ENCODE measurements at places on chromosomes 1 and 21.

GRCh38 chr1:169041366-169041765 lies 65.1 kb upstream of the ATP1B1 start:
- DNase-seq: no peak

DNA sequence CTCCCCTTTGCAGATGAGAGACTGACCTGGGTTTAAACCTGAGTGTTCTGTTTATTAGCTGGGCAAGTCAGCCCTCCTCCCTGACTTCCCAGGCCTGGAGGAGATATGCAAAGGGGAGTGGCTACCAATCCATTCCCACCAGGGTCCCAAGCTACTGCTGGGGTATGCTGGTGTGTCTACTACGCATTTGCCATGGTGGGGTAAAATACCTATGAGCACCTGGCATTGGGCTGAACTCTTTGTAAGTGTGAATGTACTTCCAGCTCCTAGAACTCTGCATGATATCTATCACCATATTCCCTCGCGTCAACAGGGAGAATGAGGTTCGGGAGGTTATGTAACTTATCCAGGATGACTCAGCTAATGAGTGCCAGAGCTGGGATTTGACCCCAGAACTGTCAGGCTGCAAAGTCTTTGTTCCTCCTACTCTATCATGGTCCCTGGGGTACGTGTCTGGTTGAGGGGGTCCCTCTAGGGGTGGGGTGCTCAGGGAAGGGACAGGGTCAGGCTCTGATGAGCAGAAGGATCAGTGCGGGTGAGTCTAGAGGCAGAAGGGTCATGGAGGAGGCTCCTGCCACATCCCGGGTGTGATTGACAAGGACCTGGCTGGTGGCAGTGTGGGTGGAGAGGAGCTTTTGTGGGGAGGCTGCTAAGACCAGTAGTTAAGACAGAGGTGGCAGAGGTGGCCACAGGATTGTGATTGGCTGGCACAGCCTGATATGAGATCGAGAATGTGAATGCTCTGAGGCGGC lies 16.7 kb downstream of the AMPD2 start:
- DNase-seq: no peak

DNA sequence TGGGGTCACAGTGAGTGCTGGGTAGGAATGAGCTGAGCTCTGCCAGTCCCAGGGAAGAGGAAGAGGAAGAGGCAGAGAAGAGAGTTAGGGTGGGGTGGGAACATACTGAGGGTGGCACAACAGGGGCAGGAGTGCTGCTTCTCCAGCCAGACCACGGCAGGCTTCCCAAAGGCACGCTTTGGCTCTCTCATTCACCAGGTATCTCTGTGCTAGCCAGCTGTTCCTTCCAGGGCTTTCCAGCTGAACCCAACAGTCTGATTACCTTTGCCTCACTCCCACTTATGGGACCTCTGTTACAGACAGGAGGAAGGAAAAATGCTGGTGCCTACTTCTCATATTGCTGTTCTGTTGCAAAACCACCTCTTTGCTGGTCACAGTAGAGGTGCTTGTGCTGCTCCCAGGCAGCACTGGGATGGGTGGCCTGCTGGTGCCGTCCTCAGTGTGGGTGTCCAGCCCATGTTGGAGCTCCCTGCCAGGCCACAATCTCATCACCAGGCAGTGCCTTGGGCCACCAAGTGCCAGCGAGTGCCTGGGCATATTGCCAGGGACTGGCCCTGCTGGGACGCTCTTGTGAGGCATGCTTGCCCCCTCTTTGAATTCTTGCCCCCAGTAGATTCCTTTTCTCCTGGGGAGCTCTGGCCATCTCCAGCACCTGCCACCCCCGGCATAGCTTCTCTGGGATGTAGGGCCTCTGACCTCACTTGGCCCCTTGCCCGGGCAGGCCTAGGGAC lies 2.1 kb downstream of the ADORA1 start:
- no peak for DNase-seq

GRCh38 chr1:184494929-184495328 lies 108.1 kb downstream of the C1orf21 start:
- DNase-seq: peak; percentile 39

GRCh38 chr1:201483373-201483949 lies 14.5 kb upstream of the PHLDA3 start:
- no peak for DNase-seq

DNA sequence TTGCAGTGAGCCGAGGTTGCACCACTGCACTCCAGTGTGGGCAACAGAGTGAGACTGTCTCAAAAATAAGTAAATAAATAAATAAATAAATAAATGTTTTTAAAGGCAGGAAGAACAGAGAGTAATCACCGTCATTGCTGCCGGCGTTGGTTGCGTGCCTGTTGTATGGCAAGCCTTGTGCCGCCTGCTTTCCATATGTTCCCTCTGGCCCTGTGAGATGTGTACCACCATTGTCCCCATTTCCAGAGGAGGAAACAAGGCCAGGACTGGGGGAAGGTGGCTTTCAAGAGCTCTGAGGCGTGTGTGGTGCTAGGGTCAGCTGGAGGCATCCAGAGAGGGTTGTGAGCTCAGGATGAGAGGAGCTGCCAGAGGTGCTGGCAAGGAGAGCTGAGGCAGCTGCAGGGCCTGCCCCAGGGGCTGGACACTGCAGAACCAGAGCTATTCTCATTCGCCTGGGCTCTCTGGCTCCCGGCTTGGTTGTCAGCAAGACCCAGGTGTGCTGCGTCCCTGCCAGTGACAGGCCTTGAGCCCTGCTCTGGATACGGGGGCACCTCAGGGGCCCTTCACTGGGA lies 5.2 kb upstream of the MARCKSL1 start:
- no peak for DNase-seq

DNA sequence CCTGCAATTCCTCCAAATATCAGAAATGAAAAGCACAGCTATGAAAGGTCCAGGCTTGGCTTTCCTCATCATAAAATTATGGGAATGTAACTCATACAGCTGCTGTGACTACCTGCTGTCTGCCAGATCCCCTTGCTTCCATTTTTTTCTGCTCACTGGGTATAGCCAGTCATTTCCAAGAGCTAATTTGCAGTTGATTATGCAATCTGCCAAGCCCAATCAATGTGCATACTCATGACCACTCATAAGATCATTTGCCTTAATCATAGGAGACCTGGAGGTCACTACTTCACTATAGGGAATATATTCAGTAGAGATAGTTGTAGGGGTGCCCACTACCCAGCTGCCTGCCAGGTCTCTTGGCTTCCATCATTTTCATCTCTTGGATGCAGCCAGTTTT lies 417.7 kb upstream of the ZRANB2 start:
- DNase-seq: no peak

DNA sequence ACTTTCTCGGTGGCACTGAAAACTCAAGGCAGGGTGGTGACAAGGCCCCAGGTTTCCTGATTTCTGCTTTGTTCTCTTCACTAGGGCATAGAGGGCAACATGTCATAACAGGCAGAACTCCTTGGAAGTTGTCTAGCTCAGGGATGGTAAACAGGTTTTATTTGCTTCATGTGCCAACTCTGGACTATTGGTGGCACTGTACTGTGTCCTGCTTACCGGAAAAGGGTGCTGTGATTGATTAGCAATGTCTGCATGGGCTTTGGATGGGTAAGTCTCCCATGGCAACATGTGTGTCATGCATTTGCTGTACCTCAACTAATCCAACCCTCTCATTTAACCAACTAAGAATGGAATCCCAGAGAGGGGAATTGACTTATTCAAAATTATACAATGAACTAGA lies 70.7 kb upstream of the USP24 start:
- DNase-seq: no peak

- DNase-seq: no peak
Measured at GRCh38 chr1:67174716-67175284, 8.5 kb downstream of the IL23R start.

GRCh38 chr1:24468685-24469316 lies 33.8 kb upstream of the RCAN3 start:
- no peak for DNase-seq

- DNase-seq: no peak
Measured at GRCh38 chr1:22978299-22978698, 5.6 kb upstream of the LACTBL1 start.

GRCh38 chr1:241607497-241607896 lies 32.7 kb downstream of the CHML start:
- no peak for DNase-seq

GRCh38 chr21:17597680-17598079 lies 15.0 kb downstream of the BTG3 start:
- DNase-seq: no peak

DNA sequence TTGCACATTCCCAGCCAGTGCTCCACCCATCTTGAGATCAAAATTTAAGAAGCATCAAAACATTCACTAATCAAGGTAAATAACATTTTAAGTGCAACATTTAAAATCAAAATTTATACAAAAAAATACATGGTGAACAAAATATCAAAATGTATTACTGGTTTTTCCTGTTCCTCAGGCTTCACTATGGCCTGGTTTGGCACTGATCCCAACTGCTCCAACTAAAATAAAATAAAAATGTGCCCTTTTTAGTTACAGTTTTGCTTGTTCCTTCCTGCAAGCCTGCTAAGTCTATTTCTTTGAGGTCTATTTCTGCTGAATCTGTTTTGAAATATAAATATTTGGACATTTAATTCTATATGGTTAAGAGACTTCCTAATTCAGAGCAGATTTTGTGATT lies 54.9 kb downstream of the ADAMTS1 start:
- DNase-seq: no peak

DNA sequence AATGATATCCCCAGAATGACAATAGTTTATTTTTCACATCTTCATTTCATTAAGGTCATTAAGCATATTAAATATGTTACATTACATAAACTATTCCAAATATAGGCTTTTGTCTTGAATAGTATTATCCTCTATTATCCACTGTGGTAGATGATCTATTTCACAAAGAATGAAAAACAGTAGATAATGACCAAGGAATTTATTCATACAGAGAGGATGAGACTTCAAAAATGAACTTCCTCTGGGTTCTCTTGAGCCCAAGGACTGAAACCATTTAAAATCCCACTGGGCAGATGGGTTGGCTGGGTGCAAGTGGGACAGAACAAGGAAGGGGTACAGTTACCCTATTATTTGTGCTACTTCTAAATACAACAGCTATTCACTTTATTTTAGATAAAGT lies 33.0 kb downstream of the PTPN14 start:
- no peak for DNase-seq

GRCh38 chr1:219882096-219882495 lies 46.3 kb downstream of the SLC30A10 start:
- DNase-seq: no peak

DNA sequence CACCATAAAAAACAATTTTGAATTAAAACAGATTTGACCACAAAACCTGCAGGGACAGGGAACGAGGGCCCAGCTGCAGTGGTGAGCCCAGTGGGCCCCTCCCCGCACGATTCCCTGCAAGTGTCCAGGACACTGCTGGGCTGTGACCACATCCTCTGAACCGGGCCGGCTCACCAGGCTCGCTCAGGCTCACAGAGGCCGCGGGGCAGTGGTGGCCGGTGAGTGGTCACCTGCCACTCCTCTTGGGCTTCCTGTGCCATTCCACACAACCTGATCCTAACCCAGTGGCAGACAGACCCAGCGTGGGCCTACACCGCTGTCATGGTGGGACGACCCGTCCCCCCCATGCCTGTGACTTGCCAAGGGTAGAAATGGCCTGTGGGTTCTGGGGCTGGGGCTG lies 36.5 kb upstream of the RIPK4 start:
- DNase-seq: no peak

DNA sequence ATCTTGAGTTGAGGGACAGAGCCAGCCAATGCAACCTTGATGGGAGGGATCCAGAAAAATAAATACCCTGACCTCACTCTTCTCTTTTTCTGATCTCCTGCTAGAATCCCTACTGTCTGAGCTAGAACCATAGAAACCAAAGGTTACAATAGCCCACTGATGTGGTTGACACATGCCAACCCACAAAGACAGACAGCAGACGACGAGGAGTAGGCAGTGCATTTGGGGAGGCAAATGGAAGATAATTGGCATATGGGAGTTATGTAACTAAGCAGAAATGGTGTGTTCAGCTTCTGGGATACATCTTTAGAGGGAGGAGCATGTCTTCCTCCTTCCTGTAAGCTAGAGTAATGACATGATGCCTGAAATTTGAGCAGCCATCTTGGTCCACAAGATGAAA lies 171.7 kb upstream of the FGGY start:
- DNase-seq: no peak

GRCh38 chr1:41504114-41505035 lies 19.9 kb upstream of the EDN2 start:
- DNase-seq: no peak

DNA sequence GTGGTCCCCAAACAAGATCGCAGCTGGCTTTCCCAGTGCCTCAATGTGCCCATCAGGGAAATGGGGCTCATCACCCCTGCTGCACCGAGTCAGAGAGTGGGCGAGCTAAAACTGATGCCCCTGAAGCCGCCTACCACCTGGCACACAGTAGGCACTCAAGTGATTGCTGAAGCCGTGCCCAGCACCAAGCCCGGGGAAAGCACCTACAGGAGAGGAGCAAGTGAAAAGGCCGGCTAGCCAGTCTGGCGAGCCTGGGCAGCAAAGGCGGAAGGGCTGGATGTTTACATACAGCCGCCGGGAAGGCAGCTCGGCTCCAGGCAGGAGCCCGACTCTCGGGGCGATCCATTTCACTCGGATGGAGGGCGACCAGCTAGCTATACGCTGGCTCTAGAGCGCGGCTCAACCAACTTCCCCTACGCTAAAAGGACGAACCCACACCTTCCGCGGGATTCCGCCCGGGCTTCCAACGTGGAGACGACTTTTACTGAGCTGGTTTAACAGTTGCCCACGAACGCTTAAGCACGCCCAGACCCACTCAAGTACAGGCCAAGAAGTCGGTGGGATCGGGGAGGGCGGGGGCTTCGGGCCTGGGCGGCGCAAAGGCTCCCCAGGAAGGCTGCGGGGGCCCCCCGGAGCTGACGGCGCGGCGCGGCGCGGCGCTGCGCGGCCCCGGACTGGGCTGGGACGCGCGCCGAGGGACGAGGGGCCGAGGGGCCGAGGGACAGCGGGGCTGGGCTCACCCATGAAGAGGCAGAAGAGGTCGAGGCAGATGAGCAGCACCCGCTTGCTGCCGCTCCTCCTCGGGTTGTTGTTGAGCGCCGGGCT lies 1.0 kb downstream of the PLPP3 start:
- DNase-seq: peak; percentile 70

DNA sequence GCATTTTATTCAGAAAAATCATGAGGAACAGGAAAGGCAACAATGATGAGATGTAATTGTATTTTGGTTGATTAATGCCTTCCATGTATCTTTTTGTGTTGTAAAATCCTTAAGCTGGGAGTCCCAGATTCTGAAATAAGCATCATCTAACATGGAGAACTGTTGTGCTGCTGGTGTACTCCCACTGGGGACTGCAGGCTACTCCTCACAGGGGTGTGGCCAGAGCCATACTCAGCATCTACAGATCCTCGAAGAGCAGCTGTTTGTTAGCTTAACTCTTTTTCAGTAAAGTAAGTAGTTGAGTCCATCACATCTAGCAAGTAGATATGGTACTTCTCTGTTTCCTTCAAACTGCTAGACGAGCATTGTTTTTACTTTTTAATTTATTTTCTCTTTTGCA lies 358.0 kb downstream of the BRINP3 start:
- DNase-seq: no peak

Measured in GM06990 (cell line).